ENCODE measurements at places on chromosomes 2 and 18. TPM values are rescaled to one million over a fixed set of nuclear protein-coding genes. Genes with fewer than 3 reads are reported as not detected.

Gene TRPM8
- 0.90 TPM for total RNA-seq

Gene NT5DC4
- not detected for total RNA-seq

Gene CYP20A1
- total RNA-seq: 24.8 TPM

Gene ALLC
- total RNA-seq: not detected

Gene SPEG
- 41.5 TPM for total RNA-seq

Gene ASAP2
- total RNA-seq: 66.1 TPM

GRCh38 chr2:237072067-237072931 is 13.4 kb upstream of the COPS8 start:
- DNase-seq: peak; percentile 52

DNA sequence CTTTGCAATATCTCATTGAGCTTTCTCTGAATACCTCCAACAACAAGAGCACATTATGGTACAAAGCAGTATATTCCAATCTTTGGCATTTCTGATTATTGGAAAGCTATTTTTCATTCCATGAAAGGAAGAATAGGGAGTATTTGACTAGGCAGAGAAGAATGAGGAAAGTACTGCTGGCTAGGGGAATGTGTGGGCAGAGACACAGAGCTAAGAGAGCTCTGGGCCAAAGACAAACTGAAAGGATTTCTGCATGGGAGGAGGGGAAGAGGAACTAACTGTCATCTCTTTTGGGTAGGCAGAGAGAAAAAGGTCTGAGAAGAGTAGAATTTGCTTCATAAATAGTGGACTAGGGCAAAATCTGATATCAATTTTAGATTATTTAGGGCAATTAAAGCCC is 150.8 kb downstream of the CCDC85A start:
- no peak for DNase-seq

- DNase-seq: no peak
Measured at GRCh38 chr2:68915393-68915792, 37.3 kb downstream of the GKN2 start.

DNA sequence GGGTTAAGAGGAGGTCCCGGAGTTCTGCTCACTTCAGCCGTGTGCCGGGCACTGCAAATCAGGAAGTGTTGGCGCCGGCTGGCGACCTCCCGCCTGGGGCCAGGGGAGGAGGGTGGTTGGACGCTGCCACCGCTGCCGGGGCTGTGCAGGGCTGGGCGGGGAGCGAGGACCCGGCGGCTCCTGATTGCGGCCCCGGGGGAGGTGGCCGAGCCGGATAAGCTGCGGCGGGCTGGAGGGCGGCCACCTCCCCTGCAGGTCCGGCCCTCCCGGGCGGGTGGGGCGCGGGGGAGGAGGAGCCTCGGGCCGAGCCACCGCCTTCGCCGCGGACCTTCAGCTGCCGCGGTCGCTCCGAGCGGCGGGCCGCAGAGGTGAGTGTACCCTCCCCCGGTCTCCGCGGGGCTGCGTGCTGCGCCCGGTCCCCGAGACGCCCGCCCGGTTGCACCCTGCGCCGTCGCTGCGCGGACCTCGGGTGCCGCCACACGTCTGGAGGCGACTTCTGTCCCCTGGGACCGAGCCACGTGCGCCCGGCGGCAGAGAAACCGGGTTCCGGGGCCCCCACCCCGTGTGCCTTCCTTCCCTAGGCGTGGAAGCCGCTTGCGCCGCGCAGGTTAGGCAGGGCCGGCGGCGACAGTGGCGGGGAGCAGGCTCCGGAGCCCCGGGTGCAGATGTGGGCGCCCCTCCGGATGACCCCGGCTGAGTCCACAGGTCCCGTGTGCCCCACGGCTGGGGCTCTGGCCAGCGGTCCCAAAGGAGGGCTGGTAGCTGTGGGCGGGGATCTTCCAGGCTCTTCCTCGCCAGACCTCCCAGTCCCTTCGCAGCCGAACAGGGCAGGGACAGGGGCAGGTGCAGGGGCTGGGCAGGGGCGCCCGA is at the start of gene STEAP3:
TSS of gene STEAP3 (plus strand) at position 314 of the 870 bp plus-strand sequence. CDS start 7,179 bp downstream, outside the sequence.
- peak; percentile 70 for DNase-seq

- no peak for DNase-seq
Measured at GRCh38 chr2:216837740-216838139, 22.1 kb downstream of the TNP1 start.

DNA sequence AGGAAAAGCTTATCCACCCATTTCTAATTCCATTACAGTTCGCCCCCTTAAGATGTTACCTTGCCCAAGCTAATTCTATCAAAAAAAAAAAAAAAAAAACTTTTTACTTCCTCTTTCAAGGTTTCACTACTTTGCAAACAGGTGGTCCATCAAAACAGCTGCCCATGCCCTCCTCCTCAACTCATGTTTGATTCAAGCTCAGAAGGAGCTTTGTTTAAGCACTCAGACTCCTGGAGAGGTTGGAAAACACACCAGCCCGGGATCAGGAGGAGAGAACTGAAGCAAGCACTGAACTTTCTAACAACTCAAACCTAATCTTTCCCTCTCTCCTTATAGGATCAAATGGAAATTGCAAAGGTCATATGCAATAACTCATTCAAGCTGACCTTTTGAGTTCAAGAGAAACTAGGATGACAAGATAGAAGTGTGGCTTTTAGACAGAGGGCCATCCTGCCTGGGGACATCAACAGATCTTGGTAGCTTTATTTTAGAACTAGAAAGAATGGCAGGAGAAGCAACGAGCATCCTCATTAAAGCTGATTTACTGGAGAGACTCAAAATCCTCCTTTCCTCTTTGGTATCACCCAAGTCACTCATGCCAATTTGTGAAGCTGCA is 28.3 kb upstream of the FZD7 start:
- no peak for DNase-seq
